DMS 273 treated with DMSO at 0.1 percent for 48 hours (cell line): ENCODE measurements at places on chromosomes 3 and 15.

GRCh38 chr3:23600167-23600871 lies 205.4 kb upstream of the UBE2E1 start:
- DNase-seq = no peak

DNA sequence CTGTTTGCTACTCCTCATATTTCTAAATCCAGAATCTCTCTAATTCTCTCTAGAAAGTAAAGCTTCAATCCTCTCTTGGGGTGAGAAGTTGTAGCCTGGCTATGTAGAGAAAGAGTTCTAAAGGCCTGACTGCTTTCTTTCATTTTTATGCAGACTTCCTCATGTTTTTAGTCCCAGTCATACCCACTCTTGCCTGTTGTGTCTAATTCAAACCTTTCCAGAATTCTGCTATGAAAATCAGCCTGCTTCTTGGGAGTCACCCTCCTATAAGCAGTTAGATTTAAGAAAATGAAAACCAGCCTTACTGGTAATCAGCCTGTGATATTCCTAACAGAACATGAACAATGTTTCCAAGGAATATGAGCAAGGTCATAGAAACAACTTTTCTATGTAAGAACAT lies 14.8 kb upstream of the ZNF639 start:
- DNase-seq = no peak

- no peak for DNase-seq
Observed at GRCh38 chr15:98983334-98983733, 24.3 kb downstream of the PGPEP1L start.

- no peak for DNase-seq
Observed at GRCh38 chr3:120440001-120440703, 10.6 kb downstream of the FSTL1 start.

DNA sequence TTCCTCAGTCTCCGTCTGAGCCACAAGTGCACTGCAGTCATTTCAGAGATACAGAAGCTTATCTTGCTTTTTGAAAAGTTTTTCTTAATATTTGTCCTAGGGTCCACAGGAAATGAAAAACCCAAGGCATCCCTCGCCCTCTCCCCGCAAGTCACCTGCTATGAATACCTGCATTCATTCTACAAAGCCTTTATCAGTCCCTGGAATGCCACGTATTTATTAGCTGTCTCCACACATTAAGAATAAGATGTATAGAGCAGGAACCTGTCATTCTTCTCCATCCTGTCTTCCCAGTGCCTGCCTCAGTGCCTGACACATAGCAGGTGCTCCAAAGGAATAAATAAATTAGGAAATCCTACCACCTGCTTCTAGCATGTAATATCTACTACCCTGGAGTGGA lies 73.3 kb upstream of the ICE2 start:
- no peak for DNase-seq

- no peak for DNase-seq
Observed at GRCh38 chr3:16721494-16721893, 116.3 kb upstream of the DAZL start.

DNA sequence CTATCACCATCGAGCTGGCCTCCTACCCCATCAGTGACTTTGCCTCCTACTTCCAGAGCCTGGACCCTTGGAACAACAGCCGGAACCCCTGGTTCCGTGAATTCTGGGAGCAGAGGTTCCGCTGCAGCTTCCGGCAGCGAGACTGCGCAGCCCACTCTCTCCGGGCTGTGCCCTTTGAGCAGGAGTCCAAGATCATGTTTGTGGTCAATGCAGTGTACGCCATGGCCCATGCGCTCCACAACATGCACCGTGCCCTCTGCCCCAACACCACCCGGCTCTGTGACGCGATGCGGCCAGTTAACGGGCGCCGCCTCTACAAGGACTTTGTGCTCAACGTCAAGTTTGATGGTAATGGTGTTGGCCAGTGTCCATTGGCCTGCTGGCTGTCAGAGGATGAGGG lies 6.1 kb downstream of the GRM2 start:
- no peak for DNase-seq

DNA sequence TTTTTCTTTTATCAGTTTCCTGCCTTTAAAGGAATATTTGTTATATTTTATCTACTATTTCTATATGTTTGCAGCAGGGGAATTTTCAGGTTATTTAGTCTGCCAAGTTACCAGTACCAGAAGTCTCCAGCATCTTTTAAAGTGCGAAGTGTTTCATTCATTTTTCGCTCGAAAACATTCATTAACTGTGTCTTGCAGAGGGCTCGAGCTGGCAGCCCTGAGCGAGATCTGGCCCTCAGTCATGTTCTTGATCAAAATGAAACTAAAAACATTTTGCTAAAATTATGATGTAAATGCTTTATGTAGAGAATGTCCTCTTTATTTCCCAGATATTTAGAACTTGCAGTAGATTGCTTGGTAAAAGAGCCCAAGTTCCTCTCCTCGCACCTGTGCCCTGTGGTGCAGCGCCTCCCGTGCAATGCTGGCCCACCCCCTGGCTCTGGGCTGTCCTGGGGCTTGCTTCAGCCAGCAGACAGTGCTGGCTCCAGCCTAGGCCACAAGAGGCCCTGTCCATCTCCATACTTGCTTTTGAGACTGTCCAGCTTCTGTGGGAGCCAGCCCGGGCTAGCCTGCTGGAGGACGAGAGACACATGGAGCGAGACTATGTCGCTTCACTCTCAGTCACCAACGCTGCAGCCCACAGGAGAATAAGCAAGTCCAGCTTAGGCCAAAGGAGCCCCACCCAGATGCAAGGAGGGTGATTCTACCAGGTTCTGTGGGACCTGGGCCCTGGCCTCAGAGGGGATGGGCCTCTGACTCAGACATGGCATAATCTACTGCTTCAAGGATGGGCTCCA lies 71.9 kb upstream of the PRR23E start:
- no peak for DNase-seq

- DNase-seq = no peak
Observed at GRCh38 chr15:64045774-64046420, 388 bp downstream of the DAPK2 start.

DNA sequence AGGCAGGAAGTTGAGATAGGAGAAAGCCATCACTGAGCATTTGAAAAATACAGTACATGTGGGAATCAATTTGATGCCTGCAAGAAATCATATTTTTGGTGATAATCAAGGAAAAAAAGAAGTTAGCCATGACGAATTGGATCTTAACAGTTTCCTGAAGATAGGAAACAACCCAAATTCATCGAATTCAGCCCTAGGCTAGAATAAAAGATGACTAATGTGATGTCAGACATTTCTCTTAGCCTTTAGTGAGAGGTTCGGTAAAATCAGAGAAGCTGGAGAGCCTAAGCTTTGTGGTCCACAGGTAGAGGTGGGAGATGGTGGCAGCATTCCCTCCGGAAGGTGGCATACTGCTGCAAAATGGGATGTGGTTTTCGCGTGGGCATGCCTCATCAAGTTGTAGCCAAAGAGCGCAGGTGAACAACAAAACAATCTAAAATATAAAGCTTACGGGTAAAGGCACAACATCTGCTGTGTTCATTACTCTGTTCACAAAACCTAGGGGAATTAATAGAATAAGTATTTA lies 144.1 kb upstream of the ALCAM start:
- no peak for DNase-seq

DNA sequence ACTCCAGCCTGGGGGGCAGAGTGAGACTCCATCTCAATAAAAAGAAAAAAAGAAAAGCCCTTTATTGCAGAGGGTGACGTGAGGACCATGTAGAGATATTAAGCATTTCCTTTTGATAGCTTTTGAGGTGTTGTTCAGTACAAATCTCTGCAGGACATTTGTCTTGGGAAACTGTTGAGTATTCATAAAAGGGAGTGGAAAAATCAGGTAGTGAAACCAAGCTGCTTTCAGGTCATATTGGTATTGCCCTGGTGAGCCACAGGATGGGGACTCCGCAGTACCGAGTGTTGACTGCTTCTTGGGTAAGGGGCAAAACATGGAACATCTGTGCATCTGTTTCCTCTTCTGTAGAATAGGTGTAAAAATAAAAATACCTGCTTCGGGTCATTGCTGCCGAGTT lies 9.9 kb downstream of the ITPR1 start:
- no peak for DNase-seq

GRCh38 chr3:179688850-179689249 lies 36.0 kb downstream of the USP13 start:
- no peak for DNase-seq

GRCh38 chr3:89954137-89954536 lies 846.7 kb downstream of the EPHA3 start:
- no peak for DNase-seq

GRCh38 chr15:63504247-63504978 lies at the start of gene USP3:
Gene USP3 (plus strand): TSS chr15:63504593. CDS start chr15:63504740, 147 bp downstream.
- DNase-seq = peak; percentile 49
